ENCODE measurements at places on chromosomes 3 and 15.

GRCh38 chr15:51137880-51138430, 43.2 kb upstream of the TNFAIP8L3 start:
- no peak for DNase-seq

DNA sequence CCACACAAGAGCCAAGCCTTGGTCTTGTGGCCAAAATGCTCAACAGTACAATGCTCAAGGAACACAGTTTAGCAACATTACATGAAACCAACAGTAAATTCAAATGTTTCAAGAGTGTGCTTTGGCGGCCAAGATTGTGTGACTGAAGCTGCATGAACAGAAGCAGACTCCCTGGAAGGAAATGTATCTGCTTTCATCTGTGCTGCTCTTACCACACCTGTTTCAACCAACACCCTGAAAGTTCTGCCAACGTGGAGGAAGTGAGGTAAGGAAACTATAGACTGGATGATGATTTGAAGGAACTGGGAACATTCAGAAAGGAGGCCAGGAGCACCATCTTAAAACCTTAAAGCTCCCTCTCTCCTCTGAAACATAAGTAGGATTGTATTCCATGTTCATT, 55.7 kb downstream of the MB21D2 start:
- no peak for DNase-seq

DNA sequence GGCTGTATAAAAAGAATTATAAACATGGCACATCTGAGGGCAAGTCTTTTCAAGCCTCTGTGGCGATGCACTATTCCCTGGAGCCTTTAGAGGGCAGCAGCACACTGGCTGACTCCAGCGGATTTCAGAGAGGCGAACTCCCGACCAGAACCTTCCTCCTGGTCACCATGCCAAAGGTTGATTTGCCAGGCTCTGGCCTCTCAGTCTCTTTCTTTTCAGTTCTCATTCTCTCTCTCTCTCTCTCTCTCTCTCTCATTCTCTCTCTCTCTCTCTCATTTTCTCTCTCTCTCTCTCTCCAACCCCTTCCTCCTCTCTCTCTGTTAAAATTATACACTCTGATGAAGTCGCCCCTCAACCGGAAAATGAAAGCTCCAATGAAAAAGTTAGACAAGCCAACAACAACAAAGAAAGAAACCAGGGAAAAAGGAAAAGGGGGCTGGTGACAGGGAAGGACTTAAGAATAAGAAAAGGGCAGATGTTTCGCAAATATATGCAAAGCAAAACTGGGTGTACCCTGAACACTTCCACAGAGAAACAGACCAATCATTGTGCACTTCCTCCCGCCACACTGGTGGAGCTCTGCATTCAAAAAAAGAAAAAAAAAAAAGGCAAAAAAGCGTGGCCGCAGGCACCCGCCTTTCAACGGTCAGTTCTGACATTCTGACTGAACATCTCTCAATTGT, 90.2 kb downstream of the TIGIT start:
- peak; percentile 78 for DNase-seq

DNA sequence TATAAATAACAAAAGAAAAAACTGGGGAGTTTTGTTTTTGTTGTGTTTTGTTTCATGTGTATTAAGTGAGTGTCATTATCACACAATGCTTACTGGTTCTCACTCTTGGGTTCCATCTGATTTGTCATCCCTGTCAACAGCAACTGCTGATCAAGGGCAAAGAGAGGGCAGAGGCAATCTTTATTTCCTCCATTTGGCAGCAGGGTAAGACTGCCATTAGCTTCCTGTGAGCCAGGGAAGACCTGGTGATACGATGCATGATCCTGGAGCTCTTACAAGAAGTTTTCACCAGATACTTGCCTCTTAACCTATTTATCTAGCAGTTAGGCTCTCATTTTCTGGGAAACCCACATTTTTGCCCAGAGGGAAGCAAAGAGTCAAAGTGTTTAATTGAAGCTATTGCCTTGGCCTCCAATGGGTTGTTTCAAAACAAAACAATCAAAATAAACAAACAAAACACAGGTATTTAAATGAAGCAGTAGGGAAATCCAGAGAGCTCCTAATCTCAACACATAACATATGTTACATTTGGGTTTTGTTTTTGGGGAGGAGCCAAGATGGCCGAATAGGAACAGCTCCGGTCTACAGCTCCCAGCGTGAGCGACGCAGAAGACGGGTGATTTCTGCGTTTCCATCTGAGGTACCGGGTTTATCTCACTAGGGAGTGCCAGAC, 529.8 kb downstream of the MAGI1 start:
- DNase-seq = no peak

GRCh38 chr15:81182031-81182755, 14.5 kb upstream of the IL16 start:
- no peak for DNase-seq

DNA sequence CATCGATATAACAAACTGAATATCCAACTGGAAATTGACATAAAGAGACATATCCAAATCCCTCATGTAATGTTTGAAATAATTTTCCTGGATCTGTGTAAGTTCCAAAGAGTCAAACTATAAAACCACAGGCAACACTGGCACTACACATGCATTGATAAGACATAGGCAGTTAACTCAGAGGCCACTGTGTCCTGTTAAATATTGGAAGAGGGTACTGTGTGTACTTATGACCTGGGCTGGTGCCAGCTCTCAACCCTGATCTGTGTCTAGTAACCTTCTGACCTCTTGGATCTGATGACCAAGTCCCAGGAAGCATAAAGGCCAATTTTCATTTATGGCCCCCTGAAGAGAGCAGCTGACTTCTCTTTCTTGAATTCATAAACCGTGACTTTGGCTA, 4.5 kb downstream of the NR1I2 start:
- DNase-seq = no peak

GRCh38 chr3:114741066-114741465, 406.0 kb downstream of the ZBTB20 start:
- DNase-seq = no peak

DNA sequence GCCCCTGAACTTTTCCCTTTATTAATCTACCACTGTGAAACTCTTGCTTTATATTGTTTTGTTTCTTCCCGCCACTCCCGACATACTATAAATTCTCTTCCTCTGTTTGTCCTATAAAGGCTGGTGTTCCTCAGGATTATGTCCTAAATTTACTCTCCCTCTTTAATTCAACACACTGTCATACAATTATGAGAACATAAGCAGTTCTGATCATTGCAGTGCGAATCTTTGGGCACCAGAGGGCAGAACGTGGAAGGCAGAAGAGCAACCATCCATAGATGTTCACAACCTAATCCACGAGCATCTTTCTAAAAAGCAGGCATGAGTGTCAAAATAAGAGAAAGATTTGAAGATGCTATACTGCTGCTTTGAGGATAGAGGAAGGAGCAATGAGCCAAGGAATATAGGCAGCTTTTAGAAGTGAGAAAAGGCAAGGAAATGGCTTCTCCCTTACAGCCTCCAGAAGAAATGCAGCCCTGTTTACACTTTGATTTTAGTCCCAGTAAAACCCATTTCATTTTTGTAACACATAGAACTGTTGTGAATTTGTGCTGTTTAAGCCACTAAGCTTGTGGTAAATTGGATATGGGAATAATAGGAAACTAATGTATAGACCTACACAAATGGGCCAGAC, 179.4 kb downstream of the GBE1 start:
- peak; percentile 23 for DNase-seq

DNA sequence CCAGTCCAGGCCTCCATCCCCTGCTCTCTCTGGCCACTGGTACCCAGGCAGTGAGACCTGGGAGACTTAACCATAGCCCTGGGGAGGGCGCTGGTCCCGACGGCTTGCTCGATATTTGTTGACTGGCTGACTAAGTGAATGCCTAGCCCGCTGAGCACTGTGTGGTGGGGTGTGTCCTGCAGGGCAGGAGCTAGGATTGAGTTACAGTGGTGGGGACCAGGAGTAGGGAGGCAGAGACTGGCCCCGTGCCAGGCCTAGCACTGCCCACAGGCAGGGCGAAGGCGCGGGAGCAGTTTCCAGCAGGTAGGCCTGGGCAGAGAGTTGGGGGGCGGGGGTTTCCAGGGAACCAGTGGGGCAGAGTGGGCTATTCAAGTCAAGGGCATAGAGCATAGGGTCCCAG, at the start of gene VILL:
VILL (plus strand) TSS at position 260 of the 400 bp plus-strand sequence. CDS start 2,887 bp downstream, outside the sequence.
- no peak for DNase-seq

Measured in suppressor macrophage treated with lipopolysaccharide for 4 hours (primary cell).